ENCODE measurements at places on chromosomes 5 and 9.

DNA sequence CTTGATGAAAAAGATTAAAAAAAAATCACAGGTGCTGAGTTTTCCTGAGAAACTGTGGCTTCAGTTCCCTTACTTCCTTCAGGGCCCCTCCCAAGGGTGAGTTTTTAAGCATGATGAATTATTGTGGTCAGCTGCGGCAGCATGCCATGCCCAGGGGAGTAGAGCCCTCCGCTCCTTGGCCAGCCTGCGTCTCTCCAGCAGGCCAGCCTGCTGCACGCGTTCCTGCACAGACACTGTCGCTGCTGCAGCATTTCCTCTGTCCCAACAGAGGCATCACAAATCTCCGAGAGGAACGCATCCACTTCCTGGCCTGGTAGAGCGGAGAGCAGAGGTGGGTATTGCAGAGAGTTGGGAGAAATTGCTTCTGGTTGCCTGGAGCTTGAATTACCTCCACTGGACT is 26.1 kb upstream of the GLRA1 start:
- DNase-seq = no peak

GRCh38 chr9:18837402-18837801 is 195.6 kb downstream of the SAXO1 start:
- no peak for DNase-seq

DNA sequence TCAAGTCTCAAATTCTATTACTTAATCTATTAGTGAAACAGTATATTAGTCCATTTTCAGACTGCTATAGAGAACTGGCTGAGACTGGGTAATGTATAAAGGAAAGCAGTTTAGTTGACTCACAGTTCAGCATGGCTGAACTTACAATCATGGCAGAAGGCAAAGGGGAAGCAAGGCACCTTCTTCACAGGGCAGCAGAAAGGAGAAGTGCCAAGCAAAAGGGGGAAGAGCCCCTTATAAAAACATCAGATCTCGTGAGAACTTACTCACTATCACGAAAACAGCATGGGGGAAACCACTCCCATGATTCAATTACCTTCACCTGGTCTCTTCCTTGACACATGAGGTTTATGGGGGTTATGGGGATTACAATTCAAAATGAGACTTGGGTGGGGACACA is 67.9 kb upstream of the CHSY3 start:
- DNase-seq = no peak

GRCh38 chr5:171419688-171420430 is 412 bp downstream of the FGF18 start:
- DNase-seq = no peak

GRCh38 chr9:93473411-93473810 is 20.0 kb upstream of the FAM120AOS start:
- DNase-seq = no peak

- peak; percentile 57 for DNase-seq
These were observed 18.9 kb downstream of the MARCHF11 start for GRCh38 chr5:16160706-16161105.

DNA sequence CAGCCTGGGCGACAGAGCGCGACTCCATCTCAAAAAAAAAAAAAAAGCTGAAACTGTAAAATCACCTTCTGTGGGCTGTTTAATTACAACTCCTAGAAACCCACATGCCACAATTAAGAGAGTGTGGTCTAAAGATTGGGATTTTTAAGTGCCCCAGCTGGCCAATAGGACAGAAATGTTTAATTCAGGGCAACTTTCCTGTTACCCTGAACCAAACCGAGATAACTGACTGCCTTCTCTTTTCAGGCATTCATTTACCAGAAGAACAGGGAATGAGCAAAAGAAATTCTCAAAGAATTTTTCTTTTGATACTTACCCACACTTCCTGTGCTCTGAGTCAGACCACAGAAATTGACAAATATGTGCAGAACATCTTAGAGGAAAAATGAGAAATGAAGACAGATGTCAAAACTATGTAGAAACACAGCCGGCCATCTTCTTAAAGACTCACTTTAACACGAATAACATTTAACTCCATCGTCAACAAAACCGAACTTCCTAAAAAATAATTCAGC is 221.3 kb upstream of the DAPK1 start:
- no peak for DNase-seq

DNA sequence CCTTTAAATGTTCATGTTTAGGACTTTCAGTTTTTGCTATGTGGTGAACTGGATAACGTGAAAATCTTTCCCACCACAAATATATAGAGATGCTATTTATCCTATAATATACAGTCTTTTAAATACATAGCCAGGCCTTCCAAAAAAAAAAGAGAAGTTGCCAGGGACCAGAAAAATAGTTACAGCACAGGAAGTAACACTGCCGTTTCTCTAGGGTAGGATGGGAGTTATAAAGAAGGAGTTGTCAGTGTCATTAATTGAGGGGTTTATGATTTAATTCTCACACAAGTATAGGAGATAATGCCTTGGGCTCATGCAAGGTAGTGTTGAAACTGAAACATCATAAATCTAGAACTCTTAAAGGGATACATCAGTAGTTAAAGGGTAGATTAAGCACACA is 83.9 kb downstream of the LRRC70 start:
- DNase-seq = no peak

GRCh38 chr9:77808751-77809081 is 160.6 kb upstream of the GNA14 start:
- no peak for DNase-seq

- no peak for DNase-seq
These were observed 709 bp upstream of the SH3PXD2B start for GRCh38 chr5:172455087-172455381.

- no peak for DNase-seq
These were observed 4.7 kb upstream of the LCN2 start for GRCh38 chr9:128144239-128145181.

GRCh38 chr5:20956134-20956533 is 968.1 kb upstream of the CDH18 start:
- no peak for DNase-seq

- DNase-seq = no peak
These were observed 71.8 kb downstream of the SMARCA2 start for GRCh38 chr9:2086971-2087370.

GRCh38 chr9:133355881-133356357 is 368 bp downstream of the SURF1 start:
- no peak for DNase-seq

GRCh38 chr5:82861701-82862100 is 215.5 kb downstream of the TMEM167A start:
- DNase-seq = no peak

- peak; percentile 31 for DNase-seq
These were observed 2.8 kb downstream of the PDLIM7 start for GRCh38 chr5:177494346-177495195.

DNA sequence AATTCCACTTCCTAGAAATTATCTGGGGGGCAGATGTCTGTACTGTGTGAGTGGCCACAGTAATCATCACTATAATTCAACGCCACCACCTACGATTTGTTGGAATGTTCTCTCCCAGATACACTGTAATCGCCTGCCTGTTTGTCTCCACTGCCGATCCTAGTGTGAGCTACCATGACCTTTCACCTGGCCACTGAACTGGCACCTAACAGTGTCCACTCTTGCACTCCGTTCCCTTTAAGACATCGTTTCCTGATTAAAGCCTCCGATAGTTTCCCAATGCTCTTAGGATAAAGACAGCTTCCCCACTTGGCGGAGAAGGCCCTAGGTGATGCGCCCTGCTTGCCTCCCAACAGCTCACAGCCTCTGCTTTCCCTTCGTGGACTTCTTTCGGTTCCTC is 4.0 kb downstream of the PHYKPL start:
- DNase-seq = no peak

- DNase-seq = no peak
These were observed 366.3 kb upstream of the IRX4 start for GRCh38 chr5:2249026-2249425.

- DNase-seq = no peak
These were observed 1.8 kb upstream of the CFAP95 start for GRCh38 chr9:69818750-69819345.

DNA sequence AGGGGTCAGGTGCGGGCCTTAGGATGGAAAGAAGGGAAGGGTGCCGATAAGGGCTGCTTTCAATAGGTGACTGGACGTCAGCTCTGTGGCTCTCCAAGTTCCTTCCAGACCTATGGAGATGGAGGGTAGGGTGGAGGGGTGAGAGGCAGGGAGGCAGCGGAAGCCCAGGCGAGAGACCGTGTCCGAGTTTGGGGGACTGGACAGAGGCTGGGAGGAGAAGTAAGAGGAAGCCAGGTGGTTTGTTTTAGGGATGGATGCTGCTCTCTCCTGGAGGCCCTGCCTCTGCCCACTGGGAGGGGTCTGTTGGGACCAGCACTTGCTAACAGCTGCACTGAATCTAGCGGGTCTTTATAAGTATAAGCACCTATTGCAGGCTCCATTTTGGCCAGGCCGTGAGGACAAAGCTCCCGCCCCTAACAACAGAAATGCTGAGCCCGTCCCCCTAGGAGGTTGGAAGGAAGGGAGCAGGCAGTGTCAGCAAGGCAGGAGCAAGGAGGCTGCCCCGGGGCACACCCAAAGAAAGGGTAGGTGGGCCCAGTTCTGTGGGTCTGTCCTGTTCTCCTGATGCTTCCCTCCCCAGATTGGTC is 167.5 kb downstream of the DAB2IP start:
- DNase-seq = no peak

GRCh38 chr5:121698690-121699089 is 153.0 kb upstream of the FTMT start:
- no peak for DNase-seq

GRCh38 chr5:65128226-65128625 is 353.5 kb downstream of the ADAMTS6 start:
- DNase-seq = no peak

DNA sequence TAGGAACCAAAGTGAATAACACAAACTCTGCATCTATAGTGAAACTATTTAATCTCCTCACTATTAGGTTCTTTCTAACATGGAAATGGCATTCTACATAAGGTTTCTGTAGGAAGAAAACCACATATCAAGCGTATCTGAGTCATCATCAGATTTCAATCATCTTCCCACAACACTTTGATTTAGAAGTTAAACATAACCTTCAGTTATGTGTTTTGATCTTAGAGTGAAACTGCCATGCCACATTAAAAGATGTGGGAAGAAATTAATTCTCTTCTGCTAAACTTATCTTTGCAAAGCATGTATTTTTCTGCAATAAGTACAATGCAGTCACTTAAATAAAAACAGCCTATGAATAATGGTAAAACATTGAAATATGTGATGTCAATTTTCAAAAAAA is 55.0 kb downstream of the MEF2C start:
- DNase-seq = no peak

DNA sequence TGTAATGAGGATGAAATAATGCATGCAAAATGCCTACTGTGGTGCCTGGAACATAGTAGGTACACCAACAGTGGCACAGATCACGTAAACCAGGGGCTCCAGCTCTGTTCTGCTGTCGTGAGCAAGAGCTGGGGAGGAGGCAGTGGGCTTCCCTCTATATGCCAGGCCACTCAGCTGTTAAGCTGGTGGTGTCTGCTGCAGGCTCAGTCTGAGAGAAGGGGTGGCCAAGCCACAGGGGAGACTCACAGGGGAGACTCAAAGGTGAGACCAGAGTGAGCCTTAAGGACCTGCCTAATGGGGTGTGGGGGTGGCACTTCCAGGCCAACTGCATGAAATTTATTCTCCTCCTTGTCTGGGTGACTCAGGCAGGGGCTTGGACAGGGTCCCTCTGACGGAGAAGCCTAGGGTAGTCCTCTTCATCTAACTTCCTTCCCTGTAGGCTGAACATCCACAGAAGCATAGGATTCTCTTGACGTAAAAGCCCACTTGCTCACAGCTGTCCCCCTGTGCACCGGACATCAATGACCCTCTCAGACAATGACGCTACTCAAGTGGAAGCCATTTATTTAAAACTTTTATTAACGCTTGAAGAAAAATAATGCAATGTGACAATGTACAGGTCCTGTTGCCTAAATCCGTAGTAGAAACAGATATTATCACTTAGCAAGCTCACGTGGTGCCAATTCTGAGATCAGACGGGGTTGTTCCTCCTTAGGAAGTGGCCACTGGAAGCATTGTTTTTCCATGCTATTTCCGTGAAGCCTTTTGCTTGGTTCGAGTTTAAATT is 13.9 kb downstream of the STC2 start:
- DNase-seq = no peak

- DNase-seq = no peak
These were observed 461.0 kb downstream of the NR2F1-AS1 start for GRCh38 chr5:93120051-93120450.

- no peak for DNase-seq
These were observed 3.3 kb downstream of the RNF183 start for GRCh38 chr9:113299800-113300292.

DNA sequence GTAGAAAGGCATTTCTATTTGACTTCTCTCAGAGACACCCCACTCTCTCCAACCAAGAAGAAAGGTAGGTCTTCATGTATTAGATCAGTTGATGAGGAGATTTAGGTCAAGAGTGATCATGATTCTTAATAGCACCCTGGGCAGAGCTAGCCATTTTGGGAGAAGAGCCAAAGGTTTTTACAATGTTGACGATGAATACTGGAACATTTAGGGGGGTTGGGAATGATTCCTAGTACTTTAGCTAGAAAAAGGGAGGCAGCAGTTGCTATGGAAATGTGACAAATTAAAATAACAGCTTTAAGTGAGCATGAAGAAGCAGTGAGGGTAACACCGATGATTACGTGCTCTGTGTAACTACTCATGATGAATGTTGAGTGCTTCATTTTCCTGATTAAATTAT is 9.5 kb upstream of the RPS23 start:
- DNase-seq = no peak

- DNase-seq = peak; percentile 73
These were observed 4.8 kb upstream of the SMU1 start for GRCh38 chr9:33081128-33081851.

DNA sequence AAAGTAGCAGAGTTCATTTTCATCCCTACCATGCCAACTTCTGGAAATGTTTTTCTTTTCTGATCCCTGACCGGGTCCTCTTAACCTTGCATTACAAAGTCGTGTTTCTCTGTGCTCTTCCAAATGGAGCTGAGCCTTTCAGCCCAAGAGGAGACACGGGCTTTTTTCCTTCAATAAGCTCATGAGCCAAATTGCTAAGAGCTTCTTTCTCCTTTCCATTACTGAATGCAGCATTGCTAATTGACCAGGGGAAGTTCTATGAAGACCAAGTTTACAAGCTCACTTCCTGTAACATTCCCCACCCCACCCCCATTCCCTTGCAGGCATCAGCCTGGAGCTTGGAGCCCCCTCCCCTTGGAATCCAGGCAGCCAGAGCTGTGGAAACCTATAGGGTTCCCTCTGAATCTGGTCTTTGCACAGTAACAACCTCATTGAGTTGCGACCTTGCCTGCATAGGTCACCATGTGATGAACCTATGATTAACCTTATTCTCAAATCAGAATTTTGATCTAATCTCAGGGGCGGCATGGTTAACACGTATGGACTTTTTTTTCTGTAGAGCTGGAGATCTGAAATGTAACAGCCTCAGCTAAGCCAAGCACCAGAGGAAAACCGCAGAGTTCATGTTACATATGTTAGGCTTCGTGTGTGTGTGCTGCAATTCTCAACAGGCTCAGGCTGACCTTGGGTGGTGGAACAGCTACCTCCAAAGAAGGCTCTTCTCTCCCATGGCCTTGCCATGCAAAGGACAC is 395.7 kb upstream of the ZNF462 start:
- DNase-seq = peak; percentile 60

- no peak for DNase-seq
These were observed 9.8 kb downstream of the SLC31A2 start for GRCh38 chr9:113160571-113160970.

Measured in right renal pelvis (tissue), 4 donors.